Activated T-helper 1 cell treated with anti-CD3 and anti-CD28 coated beads, Interleukin-12 subunit alpha, Interleukin-12 subunit beta, Interleukin-2, Interleukin-4 antibody, amounts not matched to agents 30 ng/mL and 10 ng/mL and 1 ng/mL, durations not matched to agents 14 hours and 24 hours and 36 hours (primary cell): ENCODE measurements at places on chromosomes 7 and 10.
A peak's percentile ranks its signal among the peaks of the same experiment; 100 is the strongest.

DNA sequence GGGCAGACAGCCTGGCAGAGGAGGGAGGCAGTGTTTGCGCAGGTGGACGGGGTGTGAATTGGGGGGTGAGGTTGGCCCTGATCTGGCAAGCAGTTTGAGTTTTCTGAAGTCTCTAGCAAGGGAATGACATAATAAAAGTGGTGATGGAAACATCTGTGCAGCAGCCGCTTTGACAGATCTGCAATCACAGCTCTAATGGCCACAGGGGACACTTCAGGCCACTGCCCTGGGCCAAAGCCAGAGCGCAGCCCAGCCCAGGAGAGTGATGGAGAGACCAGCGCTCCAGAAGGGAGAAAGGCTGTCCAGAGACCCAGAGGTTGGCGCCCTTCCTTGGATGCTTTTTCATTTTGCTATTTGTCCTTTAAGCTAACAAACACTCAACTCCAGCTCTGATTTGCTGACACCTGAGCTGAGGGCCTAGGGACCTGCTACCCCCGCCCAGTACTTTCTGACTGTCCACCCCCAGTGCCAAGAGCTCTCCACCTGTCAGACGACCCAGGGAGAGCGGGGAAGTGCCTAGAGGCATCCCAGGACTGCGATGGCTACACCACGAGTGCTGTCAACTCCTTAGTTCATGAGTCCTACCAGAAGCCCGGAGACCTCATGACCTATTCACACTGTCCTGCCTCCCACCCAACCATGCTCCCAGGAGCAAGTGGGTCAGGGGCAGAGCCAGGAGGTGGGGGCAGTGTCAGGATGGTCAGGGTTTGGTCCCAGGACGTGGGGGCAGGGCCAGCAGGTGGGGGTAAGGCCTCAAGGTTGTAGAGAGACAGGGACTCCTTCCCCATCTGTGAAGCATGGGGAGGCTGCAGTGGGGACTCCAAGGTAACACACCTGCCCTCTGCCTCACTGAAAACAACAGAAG is 112.6 kb downstream of the PRKAG2 start:
- DNase-seq = no peak

DNA sequence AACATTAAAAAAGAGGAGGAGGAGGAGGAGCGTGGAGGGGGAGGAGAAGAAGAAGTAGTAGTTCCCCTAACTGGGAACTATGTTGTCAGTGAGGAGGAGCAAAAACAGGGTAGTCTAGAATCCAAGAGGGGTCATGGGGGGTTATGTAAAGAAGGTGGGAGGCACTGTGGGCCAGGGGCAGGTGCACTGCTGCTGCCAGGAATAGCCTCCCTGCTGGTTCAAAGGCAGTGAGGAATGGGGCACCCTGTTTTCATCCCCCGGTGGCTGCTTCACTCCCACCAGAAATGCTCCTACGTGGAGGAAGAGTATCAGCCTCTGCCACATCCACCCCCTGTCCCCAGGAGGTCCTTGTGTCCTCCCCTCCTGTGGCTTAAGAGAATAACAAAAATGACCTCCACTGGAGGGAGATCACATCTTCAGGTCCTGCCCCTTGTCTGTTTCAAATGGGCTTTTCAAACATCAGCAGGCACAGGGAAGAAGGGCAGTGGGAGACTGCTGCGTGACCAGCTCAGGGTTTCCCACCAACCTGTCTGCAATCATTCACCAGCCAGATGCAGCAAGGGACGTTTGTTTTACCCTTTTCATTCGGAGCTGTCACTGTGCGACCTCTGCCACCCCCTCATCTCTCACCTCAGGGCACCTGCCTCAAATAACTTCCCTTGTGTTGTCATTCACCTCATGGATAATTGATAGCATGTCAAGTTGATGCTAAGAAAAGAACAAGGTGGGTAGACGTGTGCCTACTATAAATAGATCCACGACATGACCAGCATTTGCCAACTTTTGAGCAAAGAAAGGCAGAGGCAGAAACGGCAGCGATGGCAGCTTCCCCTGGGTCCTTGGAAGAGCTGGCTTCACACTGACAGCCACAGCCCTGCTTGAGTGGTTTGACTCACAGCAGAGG is 92.6 kb downstream of the DGKI start:
- no peak for DNase-seq

DNA sequence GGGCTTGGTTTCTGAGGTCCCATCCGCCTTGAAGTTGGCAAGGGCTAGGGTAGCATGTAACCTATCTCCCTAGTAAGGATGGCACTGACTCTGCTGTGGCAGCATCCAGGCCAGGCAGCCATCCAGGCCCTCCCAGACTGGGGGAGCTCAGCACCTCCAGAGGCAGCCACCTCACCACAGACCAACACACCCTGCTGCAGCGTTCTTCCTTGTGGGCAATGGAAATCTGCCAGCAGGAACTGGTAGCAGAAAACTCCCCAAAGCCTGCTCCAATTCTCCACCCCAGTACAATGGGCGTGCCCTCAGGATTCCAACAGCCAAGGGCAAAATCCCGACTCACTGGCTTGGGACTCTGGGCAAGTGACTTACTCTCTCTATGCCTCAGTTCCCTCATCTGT is 27.5 kb downstream of the DLG5 start:
- no peak for DNase-seq

DNA sequence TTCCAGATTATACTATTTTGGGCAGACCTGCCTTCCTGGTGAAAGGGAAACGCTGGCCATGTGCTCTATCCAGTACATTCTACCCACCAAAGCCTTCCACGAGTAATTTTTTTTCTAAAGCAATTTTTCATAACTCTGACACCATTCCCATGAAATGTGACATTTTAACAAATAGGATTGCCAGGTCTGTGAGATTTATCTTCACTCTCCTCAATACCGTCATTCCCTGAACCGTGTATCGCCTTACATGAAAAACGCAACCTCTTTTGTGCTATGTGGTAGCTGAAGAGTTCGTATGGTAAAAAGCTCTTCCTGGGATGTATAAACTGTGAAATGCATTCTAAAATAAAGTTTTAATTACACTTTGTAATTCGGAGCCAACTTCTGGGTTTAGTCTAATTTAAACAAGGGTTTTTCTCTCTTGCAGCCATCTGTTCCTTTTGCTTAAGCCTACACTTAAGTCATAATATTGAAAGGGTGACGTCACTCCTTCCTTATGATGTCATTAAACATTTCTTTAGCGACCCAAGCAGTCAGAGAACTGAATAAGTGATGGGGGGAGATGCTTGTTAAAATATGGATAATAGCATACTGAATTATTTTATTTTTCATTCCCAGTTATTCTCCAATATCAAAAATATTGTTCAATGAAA is 27.7 kb downstream of the C1QL3 start:
- DNase-seq = no peak

GRCh38 chr10:94292434-94293090 is 70.2 kb downstream of the NOC3L start:
- DNase-seq = no peak

DNA sequence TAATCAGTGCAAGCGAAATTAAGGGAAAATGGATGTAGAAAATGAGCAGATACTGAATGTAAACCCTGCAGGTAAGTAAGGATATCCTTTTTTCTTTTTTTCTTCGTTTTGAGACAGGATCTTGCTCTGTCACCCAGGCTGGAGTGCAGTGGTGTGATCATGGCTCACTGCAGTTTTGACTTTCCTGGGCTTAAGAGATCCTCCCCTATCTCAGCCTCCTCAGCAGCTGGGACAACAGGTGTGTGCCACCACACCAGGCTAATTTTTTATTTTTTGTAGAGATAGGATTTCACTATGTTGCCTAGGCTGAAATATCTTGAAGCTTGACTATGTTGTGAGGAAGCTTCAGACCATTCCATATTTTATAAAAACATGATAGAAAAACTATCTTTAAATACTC is 4.3 kb downstream of the PDCD4 start:
- no peak for DNase-seq

GRCh38 chr10:129935102-129935866 is 28.8 kb downstream of the EBF3 start:
- DNase-seq = no peak

DNA sequence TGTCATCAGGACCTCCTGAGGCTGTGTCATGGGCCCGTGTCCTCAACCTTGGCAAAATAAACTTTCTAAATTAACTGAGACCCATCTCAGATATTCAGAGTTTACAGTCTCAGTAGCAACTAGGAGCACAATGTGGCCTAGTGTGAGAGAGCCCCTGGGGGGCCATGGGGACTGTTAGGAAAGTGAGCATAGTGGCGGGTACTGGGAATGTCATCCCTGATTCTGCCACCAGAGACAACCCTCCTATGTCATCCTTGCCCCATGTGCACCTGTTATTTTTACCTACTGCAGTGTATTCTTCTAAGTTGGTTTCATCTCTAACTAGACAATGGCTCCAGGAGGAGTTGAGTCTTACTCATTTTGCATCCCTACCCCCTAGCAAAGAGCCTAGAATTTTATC is 78.6 kb downstream of the CCDC71L start:
- DNase-seq = no peak

DNA sequence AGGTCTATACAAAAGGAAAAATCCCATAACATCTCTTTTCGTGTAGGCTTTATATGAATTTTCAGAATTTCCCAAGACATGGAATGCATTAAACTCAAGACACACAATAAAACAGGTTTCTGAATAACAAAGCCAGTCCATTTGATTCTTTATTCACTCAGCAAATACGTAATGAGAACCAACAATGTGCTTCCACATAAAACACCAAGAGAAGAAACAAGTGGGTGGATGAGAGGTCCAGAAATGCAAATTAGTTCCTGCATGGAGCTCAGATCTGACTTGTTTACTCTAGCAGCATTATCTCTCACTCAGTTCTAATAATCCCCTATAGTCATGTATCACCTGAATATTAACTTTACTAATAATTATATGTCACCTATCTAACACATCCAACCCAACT is 249.5 kb downstream of the LRRTM3 start:
- no peak for DNase-seq

DNA sequence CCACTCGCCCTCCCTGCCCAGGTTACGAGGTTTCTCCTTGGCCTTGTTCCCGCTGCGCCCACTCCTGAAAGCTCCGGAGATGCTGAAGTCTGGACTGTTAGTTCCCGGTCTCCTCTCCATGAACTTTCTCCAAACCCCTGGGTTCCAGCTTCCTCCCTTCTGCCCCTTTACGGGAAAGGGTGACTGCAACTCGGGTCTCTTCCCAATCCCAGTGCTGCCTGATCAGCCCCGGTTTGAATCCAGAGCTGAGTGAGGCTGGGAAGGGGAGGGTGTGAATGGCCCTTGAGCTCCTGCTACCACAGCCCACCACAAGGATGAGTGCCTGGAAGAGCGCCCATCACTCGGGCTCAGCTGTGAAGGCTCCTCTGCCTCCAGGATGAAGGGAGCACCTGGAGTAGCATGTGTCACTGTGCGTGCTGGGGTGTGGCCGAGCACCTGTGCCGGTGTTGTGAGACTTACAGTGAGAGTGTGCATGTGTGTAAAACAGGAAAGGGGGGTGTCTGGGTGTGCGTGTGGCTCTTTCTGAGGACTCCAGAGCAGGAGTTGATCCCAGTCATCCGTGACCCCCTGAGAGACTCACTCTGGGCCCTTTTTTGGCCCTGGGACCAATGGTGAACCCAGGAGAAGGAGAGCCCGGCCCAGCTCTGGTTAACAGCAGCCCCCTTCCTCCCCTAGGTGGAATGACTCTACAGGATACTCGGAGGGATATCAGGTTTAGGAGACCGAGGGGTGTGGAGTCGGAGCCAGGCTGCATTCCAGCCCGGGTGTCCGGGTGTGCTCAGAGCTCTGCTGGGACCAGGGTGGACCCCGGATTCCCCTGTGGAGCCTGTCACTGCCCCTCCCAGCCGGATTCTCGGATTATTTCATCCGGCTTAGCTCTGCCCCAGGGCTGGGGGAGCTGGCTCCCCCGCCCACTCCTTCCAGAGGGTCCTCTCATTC is 1.1 kb upstream of the ZNF467 start:
- DNase-seq = no peak

DNA sequence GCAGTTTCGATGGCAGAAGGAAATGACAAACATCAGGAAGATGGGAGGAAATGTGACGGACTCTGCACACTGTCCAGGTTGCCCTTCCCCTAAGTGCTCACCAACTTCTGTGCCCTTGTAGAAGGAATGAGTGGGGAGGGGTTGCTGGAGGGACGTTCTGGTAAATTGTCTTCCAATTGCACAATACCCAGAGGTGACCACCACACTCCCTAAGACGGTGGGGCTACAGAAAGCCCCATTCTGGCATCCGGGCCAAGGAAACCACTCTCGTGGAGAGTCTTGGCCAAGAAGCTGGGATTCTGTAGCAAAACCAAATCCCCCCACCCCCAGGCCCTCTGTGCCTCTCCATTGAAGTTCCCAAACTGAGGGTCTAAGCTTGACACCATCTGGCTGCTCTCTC is 37.1 kb downstream of the ZMIZ1 start:
- no peak for DNase-seq

- no peak for DNase-seq
These were observed 10.2 kb downstream of the SCD start for GRCh38 chr10:100357059-100357858.

GRCh38 chr10:49139028-49139845 is 5.4 kb upstream of the FAM170B start:
- DNase-seq = no peak

GRCh38 chr7:149625340-149625946 is 127.8 kb upstream of the ZNF746 start:
- DNase-seq = peak; percentile 33

GRCh38 chr7:128827248-128827958 is 2.8 kb upstream of the FLNC start:
- DNase-seq = no peak

DNA sequence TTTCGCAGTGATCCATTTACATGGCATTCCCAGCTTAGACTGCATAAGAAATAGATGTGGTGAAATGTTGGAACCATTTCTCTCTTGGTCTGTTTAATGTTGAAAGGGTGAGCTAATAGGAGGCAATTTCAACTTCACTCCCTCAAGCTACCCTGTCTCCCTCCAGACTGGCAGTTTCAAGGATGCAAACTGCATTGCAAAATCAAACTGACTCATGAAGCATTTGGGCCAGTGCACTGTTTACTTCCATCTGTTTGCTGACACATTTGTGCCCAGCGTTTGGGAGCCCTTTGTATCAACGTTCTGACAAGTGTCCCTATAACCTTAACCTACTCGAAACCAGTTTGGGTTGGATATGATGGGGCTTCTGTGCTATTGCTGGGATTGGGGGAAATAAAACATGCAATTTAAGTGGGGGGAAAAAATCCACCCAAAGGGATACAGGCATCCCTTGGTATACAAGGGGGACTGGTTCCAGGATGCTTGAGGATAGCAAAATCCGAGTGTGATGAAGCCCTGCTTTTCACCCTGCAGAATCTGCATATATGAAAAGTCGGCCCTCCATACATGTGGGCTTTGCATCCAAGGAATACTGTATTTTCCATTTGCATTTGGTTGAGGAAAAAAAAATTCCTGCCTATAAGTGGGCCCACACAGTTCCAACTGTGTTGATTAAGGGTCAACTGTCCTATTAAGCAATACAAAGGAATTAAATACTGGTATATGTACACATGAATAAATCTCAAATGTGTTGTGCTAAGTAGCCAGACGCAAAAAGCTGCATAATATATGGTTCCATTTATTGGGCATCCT is 15.6 kb downstream of the RHEB start:
- no peak for DNase-seq

DNA sequence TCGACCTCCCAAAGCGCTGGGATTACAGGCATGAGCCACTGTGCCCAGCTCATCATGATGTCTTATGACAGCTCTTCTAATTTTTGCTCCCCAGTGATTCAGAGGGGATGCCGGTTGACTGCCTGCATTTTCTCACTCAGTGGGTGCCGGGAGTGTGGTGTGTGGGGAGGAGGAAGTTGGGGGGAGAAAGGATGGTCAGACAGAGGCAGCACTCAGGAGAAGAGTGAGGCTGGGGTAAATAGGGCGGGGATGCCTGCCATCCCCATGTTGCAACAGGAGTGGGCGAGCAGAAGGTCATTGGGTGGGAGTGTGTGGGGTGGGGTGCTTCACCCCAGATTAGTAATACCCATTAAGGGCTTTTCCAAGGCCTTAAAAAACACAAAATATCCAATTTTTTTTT is 3.5 kb upstream of the CCL24 start:
- no peak for DNase-seq
